ENCODE measurements at places on chromosomes 12 and 14.

DNA sequence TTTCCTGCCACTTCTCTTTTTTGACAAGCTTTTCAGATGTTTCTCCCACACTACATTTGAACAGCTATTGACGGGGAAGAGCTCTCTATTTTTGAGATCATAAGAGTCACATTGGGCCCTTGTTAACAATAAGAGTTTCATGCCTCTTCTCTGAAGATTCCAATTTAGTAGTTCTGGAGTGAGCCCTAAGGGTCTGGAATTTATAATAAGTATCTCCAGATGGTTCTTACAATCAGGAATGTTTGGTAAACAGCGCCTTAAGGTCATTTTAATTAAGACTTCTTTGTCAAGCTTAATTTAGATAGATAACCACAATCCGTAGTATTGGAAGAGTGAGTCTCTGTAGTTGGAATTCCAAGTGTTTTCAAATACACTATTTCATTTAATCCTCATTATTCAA lies 60.6 kb upstream of the HECTD1 start:
- DNase-seq, result no peak

DNA sequence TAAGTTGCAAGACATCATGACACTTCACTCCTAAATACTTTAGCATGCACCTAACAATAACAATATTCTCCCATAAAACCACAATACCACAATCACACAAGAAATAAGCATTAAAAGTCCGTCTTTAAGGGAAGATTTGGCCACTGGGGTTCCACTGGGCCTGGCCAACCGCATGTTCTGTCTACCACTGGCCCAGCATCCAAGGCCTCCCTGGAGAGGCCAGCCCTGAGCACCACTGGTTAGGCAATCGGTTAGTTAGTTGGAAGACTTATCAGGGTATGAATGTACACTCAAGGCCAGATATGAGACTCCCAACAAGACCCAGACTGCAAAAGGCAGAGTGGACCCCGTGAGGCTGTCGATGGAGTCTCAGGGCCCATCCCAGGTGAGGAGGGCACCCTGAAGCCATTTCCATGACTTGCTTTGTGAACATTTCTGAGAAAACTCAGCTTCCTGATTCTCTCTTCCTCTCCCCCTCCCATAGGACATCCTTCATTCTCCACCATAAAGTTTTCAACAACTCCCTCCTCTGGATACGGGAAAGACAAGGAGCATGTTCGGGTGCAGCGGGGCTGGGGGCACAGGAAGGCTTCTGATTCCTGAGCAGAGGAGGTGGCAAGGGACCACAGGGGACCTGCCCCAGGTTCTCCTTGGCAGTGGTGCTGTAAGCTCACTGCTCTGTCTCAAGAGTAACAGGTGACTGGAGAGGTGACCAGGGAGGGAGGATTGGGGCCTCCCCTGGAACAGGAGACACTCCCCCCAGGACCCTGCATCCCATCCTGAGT lies 5.9 kb downstream of the PXN start:
- no peak for DNase-seq

DNA sequence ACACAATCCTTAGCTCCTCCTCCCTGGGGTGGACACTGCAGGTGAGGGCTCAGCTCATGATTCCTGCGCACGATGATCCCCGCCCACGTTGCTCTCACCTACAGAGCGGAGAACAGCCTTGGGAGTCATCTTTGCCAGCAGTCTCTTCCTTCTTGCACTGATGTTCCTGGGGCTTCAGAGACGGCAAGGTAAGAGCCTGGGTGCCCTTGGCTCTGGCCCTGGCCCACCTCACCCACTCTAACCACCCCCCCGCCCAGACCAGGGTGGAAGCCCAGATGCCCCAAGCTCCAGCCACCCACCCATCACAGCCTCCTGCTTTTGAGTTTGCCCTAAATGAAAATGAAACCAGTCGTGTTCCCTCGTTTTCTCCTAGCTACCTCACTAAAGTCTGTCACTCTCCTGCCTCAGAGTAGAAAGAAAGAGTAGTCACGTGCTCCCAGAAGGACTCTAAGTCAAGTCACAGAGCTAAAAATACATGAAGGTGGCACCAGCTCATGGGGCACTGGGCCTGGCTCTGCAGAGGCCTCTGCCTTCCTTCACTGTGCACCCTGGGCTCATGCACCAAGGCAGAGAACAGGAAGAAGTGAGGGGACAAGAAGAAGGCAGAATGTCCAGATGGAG lies 9.0 kb downstream of the TAPBPL start:
- no peak for DNase-seq

GRCh38 chr12:69544087-69544486 lies 41.2 kb upstream of the CCT2 start:
- no peak for DNase-seq

GRCh38 chr12:66860752-66861750 lies 182.2 kb upstream of the GRIP1 start:
- peak; percentile 41 for DNase-seq

DNA sequence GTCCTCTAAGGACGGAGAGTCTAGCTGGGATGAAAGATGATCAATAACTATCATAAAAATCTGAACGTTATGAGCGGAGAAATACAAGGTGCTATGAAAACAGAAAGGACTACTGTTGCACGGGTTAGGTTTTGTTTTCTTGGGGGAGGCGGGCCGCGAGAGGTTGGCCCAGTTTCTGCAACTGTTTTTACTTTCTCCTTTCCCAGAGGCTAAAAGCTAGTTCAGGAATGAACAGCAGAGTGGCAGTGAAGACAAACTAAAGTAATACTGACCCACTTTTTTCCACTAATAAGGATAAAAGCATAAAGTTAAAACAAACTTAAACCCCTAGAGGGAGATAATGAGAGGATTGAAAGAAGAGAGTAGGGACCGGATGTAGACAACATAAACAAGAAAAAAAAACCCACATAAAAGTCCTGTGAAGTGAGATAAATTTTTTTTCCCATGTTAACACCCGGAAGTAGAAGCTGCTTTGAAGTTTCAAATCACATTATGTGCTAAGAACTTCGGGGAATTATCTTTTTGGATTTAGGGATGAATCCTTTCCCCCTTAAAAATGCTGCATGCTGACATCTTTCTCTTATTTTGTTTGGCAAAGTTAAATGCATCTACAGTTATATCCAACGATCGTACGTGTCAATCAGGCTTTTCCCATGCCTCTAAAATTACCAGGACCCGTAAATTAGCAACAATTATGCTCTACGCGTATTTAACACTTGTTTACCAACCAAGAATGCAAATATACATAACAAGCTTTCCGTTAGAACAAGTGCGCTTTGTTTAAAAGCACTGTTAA lies 1.0 kb upstream of the CDK17 start:
- no peak for DNase-seq

Measured in Panc1 (cell line).